Heart left ventricle (tissue), 16 donors: ENCODE measurements at places on chromosomes 2 and 18.

DNA sequence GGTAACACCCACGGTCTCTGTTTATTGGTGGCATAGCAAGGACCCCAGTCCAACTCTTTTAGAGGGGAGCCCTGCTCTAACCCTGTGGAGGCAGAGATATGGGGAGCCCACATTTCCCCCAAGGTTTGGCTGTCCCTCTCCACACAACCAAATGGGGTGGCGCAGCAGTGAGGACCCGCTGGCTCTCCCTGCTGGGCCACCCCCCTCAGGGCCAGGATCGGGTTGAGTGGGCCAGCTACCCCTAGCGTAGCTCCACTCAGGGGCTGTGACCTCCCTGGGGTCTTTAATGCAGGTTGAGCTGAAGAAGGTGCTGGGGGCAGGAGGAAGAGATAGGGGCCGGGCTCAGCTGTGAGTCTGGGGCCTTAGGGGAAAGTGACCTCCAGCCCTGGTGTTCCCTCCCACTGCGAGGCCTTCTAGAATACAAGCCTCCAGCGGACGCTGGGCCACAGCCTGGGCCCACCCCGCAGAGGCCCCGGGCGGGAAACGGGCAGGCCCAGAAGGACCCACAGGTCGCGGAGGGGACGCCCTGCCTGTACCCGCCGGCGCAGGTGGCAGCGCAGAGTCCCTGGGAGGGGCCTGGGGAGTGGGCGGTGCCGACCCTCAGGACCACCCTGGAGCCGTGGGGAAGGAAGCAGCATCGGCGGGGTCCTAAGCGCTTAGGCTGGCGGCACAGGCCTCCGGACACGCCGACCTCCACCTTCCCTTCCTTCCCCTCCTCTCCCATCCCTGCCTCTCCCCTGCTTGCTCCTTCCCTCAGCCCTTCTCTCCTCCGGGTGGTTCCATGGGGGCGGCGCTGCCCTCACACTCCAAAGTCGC, 9.6 kb downstream of the CROCC2 start:
- peak; percentile 54 for DNase-seq

- DNase-seq = peak; percentile 19
Measured at GRCh38 chr2:217976301-217976700, 26.5 kb downstream of the TNS1 start.

- no peak for DNase-seq
Measured at GRCh38 chr2:189425676-189426075, 15.6 kb upstream of the WDR75 start.

DNA sequence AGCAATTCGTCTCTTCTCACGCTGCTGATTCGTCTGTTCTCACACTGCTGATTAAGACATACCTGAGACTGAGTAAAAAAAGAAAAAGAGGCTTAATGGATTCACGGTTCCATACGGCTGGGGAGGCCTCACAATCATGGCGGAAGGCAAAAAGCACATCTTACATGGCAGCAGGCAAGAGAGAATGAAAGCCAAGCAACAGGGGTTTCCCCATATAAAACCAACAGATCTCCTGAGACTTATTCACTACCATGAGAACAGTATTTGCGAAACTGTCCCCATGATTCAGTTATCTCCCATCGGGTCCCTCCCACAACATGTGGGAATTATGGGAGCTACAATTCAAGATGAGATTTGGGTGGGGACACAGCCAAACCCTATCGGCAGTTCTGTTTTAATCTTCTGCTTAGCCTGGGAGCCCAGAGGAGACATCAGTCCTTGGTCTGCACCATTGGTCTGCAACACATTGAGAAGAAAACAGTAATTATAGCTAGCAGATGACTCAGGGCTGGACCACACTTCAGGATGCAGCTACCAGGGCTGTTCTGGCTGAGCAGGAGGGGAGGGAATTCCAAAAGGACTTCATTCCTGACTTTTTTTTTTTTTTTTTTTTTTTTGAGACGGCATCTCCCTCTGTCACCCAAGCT, 69.4 kb downstream of the CABLES1 start:
- no peak for DNase-seq

- DNase-seq = no peak
Measured at GRCh38 chr2:224849264-224849663, 133.1 kb upstream of the CCDC195 start.
